Esophagus squamous epithelium (tissue), 5 donors: ENCODE measurements at places on chromosomes 7 and 10.

DNA sequence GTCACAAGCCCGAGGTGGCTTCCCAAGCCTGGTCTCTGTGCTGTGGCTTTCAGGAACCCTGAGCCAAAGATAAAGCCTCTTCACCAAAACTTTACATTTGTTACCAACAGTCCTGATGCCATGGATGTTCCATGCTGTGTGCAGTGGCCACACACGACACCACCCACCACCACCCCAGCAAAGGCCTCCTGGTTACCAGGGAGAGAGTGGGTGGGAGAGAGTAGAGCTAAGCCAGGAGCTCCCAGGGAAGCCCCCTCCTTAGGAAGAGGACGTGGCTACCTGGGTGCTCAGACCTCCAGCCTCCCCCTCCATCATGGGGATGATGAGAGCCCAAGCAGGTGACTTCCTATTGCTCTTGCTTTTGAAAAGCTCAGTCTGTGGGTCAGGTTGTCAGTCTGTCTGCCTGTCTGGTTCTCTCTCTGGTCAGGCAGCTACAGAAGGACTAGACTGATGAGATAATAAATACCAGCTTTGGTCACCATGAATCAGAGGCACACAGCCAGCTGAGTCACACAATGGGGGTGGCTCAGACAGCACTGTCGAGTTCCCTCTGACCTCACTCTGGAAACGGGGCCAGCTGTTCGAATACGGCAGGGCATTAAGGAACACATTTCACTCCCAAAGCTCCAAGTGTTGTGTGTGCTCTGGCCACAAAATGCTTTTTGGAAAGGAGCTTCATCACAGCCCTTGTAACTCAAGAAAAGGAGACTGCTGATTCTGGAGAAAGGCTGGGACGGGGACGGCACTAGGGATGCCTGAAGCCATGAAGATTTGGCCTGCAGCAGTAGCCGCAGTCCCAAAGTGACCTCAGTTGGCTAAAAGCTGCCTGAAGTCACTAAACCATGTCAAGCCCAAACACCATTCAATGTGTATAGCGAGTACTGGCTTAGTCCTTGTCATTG, 166.0 kb downstream of the FANK1 start:
- H3K4me3 ChIP-seq: no peak overlapping the region
- no peaks in the 10 kb centered on the region for H3K4me1 ChIP-seq
- H3K36me3 ChIP-seq: no peaks in the 10 kb centered on the region
- no peaks in the 10 kb centered on the region for H3K27me3 ChIP-seq

GRCh38 chr10:20670579-20670978, 226.5 kb downstream of the NEBL start:
- no peaks in the 10 kb centered on the region for H3K4me1 ChIP-seq
- H3K4me3 ChIP-seq: no peak overlapping the region
- no peaks in the 10 kb centered on the region for H3K27me3 ChIP-seq

DNA sequence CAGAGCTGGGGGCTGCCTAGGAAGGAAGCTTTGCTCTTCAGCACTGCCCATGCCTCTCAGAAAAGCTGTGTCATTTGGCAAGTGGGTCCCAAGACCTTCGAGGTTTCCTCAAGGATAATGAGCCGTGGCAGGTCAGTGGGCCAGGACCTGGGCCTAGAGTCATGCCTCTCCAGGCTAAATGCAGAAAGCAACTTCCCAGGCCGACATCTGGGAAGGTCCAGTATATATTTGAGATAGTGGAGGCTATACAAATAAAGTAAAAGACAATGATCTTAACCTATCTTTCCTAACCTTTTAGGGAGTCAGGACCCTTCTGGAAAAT, 2.4 kb upstream of the HOXA10 start:
- no peak overlapping the region for H3K4me3 ChIP-seq
- peaks cover 82% of the 10 kb centered on the region for H3K27me3 ChIP-seq
- DNase-seq: no peak
- no peak overlapping the region for H3K27ac ChIP-seq

DNA sequence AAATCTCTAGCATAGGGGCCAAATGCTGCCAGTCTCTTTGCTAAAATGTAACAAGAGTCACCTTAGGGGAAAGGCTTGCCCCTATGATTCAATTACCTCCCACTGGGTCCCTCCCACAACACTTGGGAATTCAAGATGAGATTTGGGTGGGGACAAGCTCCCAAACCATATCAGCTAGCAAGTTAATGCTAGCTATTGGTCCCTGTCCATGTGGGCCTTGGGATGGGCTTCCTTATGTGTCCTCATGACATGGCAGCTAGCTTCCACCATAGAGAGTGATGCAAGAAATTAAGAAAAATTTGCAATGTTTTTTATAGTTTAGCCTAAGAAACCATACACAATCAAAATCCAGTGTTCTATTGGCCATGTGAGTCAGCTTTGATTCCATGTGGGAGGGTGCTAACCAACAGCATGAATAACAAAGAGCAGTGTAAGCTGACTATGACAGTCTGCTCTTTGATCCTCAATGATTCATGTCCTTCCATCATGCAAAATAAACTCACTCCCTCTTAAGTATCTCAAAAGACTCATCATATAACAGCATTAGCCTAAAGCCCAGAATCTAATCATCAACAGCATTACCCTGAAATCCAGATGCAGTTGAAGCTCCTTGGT, 21.7 kb upstream of the ZNF365 start:
- H3K36me3 ChIP-seq: no peaks in the 10 kb centered on the region
- no peaks in the 10 kb centered on the region for H3K27me3 ChIP-seq
- DNase-seq: no peak
- H3K4me3 ChIP-seq: no peak overlapping the region
- no peaks in the 10 kb centered on the region for H3K4me1 ChIP-seq
- H3K27ac ChIP-seq: no peak overlapping the region

DNA sequence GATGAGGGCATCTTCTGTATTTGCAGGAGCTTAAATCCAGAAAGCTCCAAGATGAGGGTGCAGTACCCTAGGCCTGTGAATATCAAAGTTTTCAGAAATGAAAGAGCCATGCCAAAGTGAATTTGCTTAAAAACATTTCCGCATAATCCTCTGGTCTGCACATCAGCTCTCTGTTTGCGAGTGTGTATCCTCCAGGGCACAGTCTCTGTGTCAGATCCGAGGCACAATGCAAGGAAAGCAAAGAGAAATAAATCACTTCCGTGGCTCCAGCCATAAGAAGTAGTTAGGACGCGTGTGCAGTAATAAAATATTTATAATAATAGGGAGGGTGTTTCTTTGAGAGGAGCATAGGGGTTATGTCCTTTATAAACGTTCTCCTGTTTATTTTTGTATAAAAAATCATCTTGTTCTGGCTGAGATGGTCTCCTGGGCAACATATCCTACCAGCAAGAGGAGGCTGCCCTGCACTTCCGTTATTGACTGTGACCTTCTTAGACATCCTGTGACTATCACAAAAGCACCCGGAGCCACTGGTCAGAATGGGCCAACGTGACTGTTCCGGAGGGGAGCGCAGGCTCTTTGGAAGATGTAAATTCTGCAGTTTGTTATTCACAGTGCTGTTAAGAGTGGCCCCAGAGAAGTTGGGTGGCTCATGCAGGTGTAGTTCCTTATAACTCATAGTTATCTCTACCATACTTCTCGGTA, 667.6 kb upstream of the FOXK1 start:
- no peaks in the 10 kb centered on the region for H3K27me3 ChIP-seq
- no peak overlapping the region for H3K4me3 ChIP-seq
- no peaks in the 10 kb centered on the region for H3K4me1 ChIP-seq

DNA sequence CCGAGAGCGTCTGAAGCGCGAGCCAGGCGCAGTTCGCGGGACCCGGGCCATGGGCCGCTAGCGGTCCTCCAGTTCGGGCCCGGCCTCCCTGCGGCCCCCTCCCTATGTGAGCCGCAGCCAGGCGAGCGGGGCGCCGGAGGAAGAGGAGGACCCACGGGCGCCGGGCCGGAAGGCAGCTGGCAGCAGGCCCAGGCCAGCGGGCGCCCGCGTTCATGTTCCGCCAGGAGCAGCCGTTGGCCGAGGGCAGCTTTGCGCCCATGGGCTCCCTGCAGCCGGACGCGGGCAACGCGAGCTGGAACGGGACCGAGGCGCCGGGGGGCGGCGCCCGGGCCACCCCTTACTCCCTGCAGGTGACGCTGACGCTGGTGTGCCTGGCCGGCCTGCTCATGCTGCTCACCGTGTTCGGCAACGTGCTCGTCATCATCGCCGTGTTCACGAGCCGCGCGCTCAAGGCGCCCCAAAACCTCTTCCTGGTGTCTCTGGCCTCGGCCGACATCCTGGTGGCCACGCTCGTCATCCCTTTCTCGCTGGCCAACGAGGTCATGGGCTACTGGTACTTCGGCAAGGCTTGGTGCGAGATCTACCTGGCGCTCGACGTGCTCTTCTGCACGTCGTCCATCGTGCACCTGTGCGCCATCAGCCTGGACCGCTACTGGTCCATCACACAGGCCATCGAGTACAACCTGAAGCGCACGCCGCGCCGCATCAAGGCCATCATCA, 1.1 kb downstream of the ADRA2A start:
- no peak for DNase-seq
- no peaks in the 10 kb centered on the region for H3K36me3 ChIP-seq
- H3K27ac ChIP-seq: peak overlapping the region; percentile 66
- H3K4me3 ChIP-seq: peak overlapping the region; percentile 64
- peaks cover 92% of the 10 kb centered on the region for H3K27me3 ChIP-seq
- peaks cover 17% of the 10 kb centered on the region for H3K4me1 ChIP-seq
